Mesenteric fat pad (tissue), 1 donor: ENCODE measurements at places on chromosomes 1 and 21.

- peak; percentile 53 for DNase-seq
Observed at GRCh38 chr21:45056296-45056904, 18.0 kb upstream of the ADARB1 start.

GRCh38 chr21:45861156-45861870 is 120.3 kb upstream of the COL6A1 start:
- DNase-seq, result peak; percentile 80

- no peak for DNase-seq
Observed at GRCh38 chr1:85838238-85838637, 130.0 kb upstream of the ZNHIT6 start.

GRCh38 chr1:59730759-59731478 is 83.8 kb upstream of the HOOK1 start:
- DNase-seq, result no peak
